ENCODE measurements at places on chromosomes 5 and 9.

GRCh38 chr9:88049677-88050307 is 75.5 kb upstream of the CDK20 start:
- DNase-seq = no peak

DNA sequence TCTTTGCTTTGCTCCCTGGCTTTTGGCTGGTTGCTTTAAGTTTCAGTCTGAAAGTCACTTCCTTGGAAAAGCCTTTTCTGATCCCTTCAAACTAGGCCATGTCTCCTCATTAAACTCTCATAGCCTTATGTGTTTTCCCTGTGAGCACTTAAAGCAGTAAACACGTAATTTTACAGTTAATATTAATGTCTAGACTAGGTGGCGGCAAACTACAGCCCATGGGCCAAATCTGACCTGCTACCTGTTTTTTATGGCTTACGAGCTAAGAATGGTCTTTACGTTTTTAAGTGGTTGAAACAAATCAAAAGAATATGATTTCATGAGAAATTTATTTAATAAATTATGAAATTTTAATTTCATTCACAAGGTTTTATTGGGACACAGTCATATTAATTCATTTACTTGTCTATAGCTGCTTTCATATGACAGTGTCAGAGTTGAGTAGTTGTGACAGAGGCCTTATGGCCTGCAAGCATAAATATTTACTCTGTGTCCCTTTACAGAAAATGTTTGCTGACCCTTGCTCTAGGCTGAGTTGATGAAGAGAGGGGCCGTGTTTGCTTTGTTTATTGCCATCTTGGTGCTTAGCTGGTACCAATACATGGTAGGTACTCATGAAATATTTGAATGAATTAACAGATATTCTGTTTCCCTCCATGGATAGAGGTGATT is 7.4 kb downstream of the SLC44A1 start:
- DNase-seq = no peak

DNA sequence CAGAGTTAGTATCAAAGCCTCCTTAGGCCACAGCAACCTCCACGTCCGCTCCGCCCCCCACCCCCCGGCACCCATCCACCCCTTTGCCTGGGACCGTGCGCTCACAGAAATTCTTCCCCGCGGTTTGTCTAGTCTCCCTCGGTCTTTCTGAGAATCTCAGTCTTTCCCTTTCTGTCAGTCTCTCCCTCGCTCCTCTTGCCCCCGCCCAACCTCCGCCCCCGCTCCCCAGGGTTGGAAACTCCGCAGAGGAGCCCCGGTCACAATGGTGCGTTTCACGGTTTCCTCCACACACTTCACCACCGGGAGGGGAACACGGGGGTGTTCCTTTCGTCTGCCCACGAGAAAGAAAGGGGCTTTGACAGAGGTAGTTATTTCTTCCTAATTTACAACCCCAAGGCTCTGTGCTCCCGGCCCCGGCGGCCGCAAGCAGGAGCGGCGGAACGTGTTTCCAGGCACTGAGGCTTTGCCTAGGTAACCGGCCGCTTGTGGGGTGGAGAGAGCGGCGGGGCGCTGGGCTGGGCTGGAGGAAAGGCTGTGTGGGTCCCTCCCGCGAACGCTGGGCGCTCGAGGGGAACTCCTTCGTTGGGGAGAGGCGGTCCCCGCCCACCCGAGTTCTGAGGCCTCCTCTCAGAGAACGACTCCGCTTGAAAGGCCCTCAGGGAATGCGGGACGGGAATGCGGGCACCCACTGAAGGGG is 2.1 kb downstream of the NR4A3 start:
- peak; percentile 32 for DNase-seq

DNA sequence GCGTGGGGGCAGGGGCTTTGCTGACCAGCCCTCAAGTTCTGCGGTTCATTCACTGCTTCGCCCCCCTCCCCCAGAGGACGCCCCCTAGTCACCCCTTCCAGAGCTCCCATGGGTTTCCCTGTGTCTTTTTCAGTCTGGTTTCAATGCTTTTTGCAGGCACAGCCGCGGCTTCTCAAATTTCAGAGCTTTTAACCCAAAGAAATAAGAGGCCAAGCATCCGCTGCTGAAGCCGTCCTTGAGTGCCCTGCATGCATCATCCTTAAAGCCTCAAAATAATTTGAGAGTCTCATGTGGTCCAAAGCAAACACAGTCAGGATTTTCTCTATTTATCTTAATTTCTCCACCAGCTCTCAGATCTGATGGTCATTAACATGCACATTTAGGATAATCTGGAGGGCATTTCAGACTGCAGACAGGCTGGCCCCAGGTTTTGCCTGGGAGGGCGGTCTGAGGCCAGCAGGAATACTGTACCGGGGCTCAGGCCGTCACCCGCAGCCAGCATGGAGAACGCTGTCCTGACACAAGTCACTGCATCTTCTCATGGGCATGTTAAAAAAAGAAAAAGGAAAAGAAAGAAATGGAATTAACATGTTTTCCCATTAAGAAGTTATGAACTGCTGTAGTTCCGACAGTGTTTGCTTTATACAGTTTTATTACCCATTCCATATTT is 420.8 kb upstream of the IRX4 start:
- DNase-seq = no peak

DNA sequence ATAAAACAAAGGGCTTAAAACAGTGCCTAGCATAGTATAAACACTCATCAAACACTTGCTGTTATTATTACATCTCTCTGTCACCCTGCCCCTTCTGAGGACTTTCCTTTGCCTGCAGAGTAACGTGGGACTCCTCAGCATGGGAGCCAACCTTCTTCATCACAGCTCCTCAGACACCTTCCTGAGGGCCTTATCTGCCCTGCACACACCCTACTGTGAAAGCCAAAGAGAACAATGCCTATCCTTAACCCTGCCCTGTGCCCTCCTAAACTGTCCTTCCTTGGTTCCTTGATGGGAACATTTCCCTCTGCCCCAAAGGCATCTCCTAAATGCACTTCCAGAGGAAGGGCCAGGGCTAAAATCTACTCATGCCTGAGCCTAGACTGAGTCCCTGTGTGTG is 20.6 kb upstream of the HAND1 start:
- DNase-seq = no peak

GRCh38 chr9:38390442-38390841 is 2.1 kb upstream of the ALDH1B1 start:
- no peak for DNase-seq

DNA sequence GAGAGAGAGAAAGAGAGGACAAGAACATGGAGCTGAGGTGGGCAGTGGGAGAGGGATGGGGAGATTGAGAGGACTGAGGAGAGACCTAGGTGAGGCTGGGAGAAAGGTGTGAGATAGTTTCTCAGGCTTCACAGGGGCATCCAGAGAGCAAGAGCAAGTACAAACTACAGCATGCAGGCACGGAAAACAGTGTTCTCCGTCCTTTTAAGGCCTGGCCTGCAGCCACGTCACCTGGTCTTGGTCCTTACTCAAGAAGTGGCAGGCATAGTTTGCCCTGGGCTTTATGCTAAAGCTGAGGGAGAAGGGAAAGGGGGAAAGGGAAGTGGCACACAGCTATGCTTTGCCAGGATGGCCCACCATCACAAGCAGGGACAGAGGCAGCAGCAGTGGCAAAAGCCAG is 65.7 kb downstream of the SIL1 start:
- no peak for DNase-seq

DNA sequence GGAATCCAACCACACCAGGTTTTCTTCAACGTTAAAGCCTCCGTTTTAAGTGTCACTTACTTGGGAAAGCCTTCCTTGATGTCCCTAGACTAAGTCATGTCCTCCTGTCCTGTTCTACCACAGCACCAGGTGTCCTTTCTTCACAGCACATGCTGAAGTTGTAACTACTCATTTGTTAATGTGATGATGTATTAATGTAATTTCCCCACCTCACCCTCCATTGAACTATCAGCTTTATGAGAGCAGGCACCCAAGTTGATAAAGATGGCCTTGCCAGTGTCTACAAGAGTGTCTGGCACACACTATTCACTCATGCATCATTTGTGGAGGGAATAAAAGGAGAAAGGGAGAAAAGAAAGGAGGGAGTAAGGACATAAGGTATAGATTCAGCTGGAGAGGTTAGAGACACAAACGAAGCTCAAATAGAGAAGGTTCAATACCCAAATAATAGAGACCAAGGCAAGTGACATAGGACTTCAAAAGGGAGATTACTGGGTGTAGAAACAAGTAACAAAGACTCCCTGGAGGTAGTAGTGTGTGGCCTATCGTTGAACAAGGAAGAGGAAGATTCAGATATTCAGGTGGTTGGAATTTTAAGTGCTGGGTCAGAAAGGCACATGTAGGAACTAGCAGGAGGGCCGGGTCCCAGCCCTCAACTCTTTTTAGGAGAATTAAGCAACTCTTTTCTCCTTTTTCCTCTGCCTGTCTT is 6.6 kb downstream of the ITK start:
- DNase-seq = no peak

DNA sequence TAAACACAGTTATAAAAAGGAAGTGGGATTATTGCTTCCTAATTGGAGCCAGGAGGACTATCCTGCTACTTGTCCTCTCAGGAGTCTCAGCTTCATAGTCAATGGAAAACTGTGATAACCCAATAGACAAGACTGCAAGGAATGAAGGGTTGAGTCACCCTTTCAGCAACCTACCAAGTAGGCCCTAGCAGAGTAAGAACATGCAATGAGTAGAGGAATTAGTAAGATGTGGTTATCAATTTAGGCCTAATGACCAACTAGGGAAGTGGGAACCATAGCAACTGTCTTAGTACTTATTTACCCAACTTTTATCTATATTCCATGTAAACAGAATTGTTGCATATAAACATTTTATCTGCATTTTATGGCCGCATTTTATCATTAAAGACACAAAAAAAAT is 310.1 kb downstream of the RFX3 start:
- DNase-seq = no peak

GRCh38 chr5:10310066-10310779 is 2.5 kb upstream of the CMBL start:
- DNase-seq = no peak

- no peak for DNase-seq
These were observed 204.4 kb upstream of the IER5L start for GRCh38 chr9:129382281-129383018.

GRCh38 chr5:97073420-97073819 is 69.0 kb downstream of the LIX1 start:
- DNase-seq = no peak

- no peak for DNase-seq
These were observed 201.5 kb downstream of the AOPEP start for GRCh38 chr9:94927762-94928670.

DNA sequence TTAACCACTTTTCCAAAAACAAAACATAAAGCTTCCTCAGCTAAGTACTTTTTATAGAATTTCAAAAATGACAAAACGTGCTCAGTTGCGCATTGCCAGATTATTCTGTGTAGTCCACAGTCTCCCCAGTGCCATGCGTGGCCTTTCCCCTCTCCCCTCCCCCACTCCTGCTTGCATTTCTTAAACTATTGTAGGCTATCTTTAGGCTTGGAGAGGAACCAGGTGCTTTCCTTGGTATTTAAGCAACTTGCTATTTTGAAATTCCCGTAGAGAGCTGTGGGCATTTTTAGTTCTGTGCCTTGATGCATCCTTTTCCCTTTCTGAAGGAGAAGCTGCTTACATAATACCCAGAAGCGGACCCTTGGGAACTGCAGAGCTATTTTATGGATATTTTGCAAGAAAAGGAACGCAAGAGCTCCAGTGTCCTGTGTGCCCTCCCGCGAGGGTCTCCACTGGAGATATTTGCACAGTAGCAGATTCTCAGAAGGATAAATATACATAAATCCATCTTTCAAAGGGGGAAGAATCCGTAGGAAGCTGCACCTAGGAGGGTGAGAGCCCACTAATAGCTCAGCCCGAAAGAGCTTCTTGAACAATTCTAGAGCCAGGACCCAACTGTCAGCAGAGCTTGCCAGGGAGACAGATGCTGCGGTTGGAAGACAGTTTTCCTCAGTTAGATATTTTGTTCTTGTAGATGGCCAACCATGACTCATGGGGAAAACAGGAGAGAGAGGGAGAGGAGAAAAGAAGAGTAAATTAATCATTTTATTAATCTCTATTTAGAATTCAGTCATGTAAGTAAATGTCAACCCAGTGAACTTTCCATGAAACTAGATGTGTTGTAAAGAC is 1298.3 kb upstream of the WWC1 start:
- no peak for DNase-seq

DNA sequence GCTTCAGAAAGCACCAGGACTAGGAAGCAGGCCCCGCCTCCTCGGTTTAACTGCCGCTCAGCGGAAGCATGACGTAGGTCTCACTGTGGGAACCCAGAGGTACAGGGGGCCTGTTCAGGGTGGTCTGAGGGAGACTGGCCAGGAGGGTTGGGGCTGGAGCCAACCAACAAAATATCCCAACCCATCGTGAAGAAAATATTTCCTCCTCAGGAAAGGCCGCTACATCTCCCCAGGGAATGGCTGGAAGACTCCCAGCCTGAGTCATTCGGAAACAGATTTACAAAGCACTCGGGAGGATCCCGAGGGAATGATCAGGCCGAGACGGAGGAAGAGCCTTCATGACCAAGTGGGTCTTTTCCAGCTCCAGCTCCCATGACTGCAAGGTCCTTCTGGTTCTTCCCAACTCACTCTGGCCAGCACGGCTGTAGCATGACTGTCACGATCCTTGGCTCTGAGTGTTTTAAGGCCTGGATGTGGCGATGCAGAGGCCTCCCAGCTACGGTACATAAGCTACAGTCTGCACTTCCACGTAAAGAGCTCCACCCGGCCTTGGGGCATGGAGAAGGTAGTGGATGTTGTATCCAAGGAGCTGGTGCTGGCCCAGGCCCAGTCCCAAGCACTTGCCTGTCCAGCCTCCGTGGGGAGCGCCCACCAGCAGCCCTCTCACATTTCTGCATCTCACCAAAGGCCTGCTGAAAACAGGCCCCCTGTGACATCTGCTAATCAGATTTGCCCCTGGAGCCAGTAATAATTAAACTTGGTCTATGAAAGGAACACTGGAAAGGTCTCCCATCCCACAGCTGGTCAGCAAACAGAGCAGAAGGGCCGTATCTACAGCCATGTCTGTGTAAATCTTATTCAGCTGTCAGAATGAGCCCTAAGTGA is 100.6 kb downstream of the LHFPL2 start:
- no peak for DNase-seq

DNA sequence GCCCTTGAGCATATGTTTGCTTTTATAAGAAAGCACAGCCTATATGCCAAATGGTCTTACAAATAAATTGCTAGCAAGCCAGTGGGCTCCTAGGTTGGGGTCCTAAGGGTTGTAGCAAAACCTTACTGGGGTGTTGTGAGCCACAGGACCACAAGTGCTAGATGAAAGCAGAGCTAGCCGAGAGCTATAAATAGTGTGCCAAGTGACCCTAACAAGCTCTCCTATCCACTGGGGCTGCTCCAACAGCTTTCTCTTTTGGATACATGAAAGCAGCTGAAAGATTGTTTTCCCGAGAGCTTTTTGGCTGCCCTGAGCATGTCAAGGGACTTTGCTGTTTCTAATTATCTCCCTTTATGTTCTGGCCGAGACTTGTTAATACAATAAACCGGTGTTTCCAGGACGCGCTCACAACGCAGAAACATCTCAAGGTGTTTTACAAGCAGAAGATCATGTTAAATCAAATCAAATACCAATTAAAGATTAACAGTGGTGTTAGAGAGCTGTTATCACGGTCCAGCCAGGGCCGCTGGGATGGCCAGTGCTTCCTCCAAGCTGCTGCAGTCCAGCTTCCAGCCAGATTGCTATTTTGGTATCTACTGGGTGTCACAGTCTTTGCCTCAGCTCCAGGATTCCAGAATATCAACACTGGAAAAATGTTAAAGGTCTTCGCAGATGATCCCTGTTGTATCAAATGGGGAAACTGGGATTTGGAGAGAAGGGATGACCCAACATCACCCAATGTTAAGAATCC is 351.0 kb downstream of the ASTN2 start:
- DNase-seq = no peak

Measured in stimulated activated CD8-positive, alpha-beta memory T cell treated with anti-CD3 and anti-CD28 coated beads, Interleukin-4, amount 100 ng/mL, for 1 hour (primary cell).